Psoas muscle (tissue), 8 donors: ENCODE measurements at places on chromosomes 6 and 20. TPM values are rescaled to one million over a fixed set of nuclear protein-coding genes. Genes with fewer than 3 reads are reported as not detected.

DNA sequence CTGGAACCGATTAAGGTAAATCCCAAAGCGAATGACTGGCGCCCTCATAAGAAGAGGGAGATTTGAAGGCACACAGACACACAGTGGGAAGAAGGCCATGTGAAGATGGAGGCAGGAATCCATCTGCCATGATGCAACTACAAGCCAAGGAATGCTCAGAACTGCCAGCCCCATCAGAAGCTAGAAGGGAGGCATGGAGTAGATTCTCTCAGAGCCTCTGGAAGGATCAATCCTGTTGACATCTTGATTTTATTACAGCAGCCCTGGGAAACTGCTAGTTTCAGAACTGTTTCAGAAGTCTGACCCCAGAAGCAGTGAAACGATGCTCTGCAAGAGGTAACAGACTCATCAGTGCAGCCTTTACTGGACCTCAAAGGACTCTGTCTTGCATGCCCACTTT, 103.5 kb upstream of the GPR6 start:
- no peak for DNase-seq

DNA sequence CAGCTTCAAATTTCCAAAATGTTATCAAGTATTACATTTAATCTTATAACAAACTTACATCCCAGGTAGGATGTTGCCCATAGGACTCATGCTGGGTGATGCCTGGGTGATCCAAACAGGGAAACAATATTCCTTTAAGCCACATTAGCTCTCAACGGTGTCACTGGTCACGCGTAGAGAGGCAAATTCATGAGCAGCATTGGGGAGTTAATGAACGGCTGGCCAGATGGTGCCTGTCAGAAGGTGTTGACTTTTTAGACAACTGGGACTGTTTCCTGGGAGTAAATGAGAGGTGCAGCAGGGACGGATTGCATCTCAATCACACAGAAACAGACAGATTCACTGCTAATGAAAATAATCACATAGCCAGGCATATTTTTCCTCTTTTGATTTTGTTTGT, 83.3 kb upstream of the ID4 start:
- DNase-seq = no peak

DNA sequence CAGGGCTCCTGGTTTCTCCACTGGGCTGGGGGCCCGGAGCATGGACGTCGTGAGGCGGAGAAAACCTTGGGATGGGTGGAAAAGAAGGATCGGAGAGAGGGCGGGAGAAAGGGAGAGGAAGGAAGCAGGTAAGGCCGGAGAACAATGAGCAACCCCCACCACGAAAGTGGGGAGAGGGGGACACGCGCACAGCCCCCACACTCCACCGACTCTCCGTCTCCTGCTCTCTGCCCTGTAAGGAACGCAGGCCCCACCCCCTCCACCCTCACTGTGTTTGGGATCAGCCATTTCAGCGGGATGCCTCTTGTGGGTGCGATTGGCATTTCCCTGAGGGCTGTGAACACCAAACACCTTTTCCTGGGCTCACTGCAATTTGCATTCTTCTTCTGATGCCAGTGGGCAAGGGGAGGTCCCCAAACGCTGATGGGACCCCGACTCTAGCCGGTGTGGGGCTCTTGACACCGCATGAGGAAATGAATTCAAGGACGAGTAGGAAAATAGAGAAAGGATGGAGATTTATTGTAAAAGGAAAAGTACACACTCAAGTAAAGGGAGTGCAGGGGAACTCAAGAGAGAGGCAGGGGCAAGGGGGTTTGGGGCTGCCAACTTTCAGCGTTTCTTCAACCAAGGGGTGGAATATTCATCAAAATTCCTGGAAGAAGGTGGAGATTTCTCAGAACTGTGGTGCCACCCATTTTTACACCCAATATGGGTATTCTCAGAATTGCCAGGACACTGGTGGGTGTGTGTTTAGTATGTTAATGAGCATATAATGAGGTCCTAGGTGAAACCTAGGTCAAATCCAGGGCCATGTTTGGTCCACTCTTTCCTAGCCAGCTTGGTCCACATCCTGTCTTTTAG, 13.1 kb upstream of the RAET1L start:
- no peak for DNase-seq

GRCh38 chr6:35086282-35086632, 54.9 kb downstream of the TCP11 start:
- no peak for DNase-seq

GRCh38 chr20:47262365-47263013, 94.0 kb downstream of the ZMYND8 start:
- DNase-seq = peak; percentile 59

DNA sequence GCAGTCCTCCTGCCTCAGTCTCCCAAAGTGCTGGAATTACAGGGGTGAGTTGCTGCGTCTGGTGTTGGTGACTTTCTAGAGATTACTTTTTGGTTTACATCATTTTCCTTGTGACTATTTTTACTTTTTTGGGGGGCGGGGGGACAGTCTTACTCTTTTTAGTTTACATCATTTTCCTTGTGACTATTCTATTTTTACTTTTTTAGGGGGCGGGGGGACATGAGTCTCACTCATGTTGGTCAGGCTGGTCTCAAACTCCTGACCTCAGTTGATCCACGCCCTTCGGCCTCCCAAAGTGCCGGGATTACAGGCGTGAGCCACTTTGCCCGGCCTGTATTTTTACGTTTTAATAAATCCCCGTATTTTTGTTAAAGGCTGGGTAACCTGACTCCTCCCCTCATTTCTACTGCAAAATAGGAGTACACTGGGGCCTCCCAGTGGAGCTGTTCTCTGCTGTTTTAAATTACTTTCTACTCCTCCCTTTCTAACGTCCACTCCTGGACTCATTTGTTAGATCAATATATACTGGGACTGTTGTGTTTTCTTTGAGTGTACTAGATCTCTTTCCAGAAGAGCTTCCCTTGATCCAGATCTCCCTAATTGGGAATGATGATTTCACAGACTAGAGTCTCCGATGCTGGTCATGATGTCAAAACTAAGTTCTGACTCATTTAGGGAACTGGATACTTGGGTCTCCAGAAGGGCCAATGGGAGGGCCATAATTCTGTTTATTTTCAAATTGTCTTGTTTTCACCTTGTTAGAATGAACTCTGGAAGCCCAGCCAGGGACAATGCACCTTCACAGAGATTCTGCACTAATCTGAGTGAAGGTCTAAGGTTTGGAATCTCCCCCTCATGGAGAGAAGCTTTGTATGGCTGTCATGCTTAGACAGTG, 9.2 kb downstream of the HSPA1B start:
- no peak for DNase-seq

- DNase-seq = no peak
Observed at GRCh38 chr6:119317007-119317406, 32.6 kb downstream of the MAN1A1 start.

- DNase-seq = no peak
Observed at GRCh38 chr6:40990301-40990700, 48.7 kb downstream of the UNC5CL start.

GRCh38 chr6:122449069-122449468, 22.5 kb downstream of the SERINC1 start:
- DNase-seq = no peak

GRCh38 chr6:142079130-142079529, 53.6 kb upstream of the GJE1 start:
- DNase-seq = no peak

GRCh38 chr20:47355489-47356219, 845 bp downstream of the ZMYND8 start:
- no peak for DNase-seq

DNA sequence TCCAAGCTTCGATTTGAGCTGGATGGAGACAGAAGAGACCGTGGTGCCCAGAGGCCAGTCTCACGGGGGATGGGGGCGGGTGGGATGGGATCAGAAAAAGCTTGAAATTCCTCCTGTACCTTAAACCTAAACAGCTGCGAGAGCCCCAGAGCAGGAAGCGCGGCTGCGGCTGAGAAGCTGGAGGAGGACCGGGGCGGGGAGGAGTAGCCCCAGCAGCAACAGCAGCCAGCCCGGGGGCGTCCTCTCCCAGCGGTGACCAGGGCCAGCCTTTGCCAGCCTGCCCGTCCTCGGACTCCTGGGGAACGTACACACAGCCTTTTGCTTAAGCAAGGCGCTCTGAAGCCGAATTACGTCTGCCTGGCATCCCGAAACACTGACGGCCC, 17.4 kb upstream of the PRDM13 start:
- no peak for DNase-seq

GRCh38 chr6:64006246-64006645, 370.6 kb downstream of the PHF3 start:
- DNase-seq = no peak

DNA sequence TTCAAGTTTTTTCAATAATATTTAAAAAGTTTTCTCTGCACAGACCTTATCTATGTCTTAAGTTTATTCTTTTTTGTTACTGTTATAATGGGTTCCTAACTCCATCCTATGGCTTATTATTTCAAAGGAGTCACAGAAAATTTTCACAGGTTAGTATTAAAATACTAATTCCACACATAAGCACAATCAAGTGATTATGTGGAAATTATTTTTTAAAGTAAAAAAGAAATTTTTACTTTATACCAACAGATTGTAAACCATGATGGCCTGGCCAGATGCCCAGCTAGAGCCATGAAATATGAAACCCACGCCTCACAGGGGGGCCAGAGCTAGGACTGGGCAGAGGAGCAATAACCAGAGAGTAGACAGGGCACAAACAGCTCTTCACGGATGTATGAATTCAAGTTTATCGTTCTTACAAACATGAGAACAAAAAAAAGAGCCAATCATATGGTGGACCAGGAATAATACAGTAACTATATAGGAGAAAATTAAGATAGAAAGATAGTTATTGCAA, 34.0 kb downstream of the NUDT3 start:
- DNase-seq = peak; percentile 67

DNA sequence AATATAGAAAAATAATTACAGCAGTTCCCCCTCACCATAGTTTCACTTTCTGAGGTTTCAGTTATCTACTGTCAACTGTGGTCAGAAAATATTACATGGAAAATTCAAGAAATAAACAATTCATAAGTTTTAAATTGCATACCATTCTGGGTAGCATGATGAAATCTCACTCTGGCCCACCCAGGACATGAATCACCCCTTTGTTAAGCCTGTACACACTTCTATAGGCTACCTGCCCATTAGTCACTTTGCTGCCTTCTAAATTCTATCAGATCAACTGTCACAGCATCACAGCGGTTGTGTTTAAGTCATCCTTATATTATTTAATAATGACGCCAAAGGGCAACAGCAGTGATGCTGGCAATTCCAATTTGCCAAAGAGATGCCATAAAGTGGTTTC, 140.3 kb upstream of the RUNX2 start:
- DNase-seq = no peak

GRCh38 chr20:38231531-38232121, 28.9 kb downstream of the KIAA1755 start:
- peak; percentile 59 for DNase-seq

- DNase-seq = no peak
Observed at GRCh38 chr6:128558924-128559323, 38.5 kb upstream of the PTPRK start.

GLP1R gene
- not detected for polyA plus RNA-seq

STX11 gene
- polyA plus RNA-seq = 4.6 TPM

HLA-DRB1 gene
- polyA plus RNA-seq = 32.6 TPM

KHDC1L gene
- not detected for polyA plus RNA-seq

LRRN4 gene
- polyA plus RNA-seq = not detected

ZSCAN16 gene
- 3.1 TPM for polyA plus RNA-seq

TMEM244 gene
- not detected for polyA plus RNA-seq

RIMS1 gene
- polyA plus RNA-seq = 0.04 TPM

TRAPPC3L gene
- polyA plus RNA-seq = 0.16 TPM

HCRTR2 gene
- polyA plus RNA-seq = 0.01 TPM
